ENCODE measurements at places on chromosomes 4 and X.

- DNase-seq, result no peak
Observed at GRCh38 chrX:41688835-41689234, at the start of gene GPR34. Gene GPR34, plus strand, starts transcription at chrX:41688973. Its CDS starts 6,661 bp downstream, at chrX:41695634.

DNA sequence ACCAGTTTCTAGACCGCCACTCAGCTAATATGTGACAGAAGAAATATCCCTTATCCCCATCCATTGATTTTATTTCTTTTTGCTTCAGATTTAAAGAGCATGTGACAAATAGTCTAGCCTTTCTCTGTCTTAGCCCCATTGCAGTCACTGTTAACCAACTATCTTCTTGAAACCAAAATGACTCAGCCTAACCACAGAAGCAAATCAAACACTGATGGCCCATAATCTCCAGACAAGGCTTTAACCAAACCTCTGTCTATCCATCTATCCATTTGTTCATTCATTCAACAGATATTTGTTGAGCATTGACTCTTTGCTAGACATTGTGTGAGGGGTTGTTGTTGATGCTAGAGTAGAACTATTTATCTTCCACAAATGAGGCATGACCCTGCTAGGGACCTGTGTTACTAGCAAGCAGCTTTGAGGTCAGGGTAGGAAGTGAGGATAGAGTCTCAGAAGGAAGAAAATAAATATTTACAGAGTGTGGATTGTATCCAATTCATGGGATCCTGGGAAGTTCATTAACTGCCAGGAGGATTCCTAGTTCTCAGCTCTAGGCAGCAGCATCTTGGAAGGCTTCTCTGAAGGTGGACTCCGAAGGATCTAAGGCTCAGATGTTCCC, 22.5 kb downstream of the HNRNPH2 start:
- no peak for DNase-seq

GRCh38 chr4:10054571-10055041, 33.3 kb upstream of the SLC2A9 start:
- no peak for DNase-seq

GRCh38 chr4:134544303-134544770, 342.7 kb upstream of the PABPC4L start:
- DNase-seq, result no peak
